ENCODE measurements at places on chromosomes 6 and 20.

- DNase-seq: no peak
Measured at GRCh38 chr20:2146080-2146867, 44.6 kb downstream of the STK35 start.

DNA sequence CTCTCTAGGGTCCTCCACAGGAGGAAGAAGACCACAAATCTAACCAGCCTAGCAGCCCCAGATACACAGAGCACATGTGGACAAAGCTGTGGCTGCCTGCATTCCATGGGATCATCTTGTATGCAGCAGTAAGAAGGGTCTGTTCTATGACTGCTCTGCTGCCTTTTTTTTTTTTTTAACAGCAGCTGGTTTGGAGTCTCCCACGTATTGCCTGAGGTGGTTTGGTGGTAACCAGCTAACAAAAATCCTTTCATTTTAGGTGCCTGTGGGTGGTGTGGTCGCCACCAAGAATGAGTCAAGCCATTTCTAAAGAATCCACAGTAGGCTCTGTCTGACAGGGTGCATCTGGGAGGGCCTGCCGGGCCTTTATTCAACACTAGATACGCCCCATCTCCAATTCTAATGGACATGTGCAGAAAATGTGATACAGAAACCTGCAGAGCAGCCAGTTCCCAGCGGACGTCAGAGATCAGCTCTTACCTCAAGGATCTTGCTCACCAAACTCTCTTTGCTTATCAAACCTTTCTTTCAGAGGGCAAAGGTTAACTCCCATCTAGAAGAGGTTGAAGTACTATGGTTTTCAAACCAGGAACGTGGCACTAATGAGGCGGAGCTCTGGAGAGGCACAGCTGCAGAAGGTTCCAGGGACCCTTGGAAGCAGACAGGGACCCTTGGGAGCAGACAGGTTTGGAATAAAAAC lies 32.0 kb downstream of the GNAS-AS1 start:
- no peak for DNase-seq

- no peak for DNase-seq
Measured at GRCh38 chr6:80523531-80523997, 417.1 kb downstream of the BCKDHB start.

- DNase-seq: no peak
Measured at GRCh38 chr6:16370943-16371342, 132.6 kb downstream of the GMPR start.

- no peak for DNase-seq
Measured at GRCh38 chr20:39222101-39222500, 260.0 kb downstream of the DHX35 start.

DNA sequence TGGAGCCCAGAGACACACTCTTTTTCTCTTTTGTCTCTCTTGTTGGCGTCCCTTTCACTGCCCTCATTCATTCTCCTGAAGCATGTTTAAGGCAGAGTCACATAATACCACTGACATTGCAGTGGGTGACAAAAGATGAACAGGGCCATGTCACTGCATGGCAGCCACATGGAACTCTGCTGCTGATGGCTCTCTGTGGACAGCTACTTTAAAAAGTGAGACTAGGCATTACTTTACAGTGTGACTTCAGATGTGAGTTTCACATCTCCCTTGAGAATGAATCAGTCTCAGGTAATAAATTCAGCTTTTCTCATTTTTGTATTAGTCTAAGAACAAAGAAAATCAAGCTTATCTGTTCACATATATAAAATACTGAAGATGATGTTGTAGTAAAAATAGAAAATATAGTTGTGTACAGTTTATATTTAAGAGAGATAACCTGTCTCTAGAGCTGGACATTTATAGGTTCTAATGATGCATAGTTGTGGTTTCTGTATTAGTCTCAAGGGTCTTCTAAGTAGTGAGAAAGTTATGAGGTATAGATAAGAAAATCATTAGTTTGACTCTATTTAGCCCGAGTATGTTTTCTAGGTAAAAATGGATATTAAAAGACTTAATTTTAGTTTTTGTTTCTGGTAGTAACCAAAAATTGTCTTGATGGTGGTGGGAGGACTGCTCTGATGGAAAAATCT lies 6.1 kb downstream of the MRS2 start:
- no peak for DNase-seq

- no peak for DNase-seq
Measured at GRCh38 chr6:139369568-139370282, 4.7 kb downstream of the CITED2 start.

DNA sequence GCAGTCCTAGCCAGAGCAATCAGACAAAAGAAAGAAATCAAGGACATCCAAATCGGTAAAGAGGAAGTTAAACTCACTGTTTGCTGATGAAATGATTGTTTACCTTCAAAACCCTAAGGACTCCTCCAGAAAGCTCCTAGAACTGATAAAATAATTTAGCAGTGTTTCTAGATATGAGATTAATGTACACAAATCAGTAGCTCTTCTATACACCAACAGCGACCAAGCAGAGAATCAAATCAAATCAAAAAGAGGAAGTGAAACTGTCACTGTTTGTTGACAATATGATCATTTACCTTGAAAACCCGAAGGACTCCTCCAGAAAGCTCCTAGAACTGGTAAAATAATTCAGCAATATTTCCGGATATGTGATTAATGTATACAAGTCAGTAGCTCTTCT lies 21.7 kb downstream of the SERPINB9 start:
- no peak for DNase-seq

DNA sequence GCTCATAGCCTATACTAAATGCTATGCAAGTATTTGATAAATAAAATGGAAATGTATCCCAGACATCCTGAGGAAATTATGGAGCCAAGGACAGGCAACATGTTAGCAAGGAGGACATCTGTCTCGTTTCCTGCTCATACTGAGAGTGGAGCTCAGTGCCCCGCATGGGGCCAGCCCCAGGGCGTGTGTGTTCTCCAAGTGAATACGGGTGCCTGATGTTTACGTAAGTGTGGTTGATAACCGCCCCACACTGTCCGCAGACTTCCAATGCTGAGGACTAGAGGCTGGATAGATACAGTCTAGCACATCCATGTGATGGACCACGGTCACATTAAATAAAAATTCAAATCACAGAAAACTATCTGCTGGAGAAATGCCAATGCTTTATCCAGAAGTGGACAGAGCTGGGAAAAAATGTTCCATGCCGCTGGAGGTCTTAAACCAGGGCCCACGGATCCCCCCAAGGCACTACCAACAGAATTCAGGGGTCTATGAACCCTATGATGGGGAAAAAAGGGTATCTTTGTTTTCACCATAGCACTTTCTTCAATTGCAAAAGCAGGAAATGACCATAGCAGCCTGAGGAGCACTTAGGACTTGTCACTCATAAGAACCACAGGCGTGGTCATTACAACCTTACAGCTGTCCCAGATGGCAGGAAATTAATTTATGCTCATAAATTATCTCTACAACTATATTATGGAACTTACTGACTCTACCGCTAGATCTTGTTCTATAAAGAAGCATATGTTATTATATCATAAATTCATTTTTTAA lies 24.9 kb downstream of the TGM2 start:
- no peak for DNase-seq

DNA sequence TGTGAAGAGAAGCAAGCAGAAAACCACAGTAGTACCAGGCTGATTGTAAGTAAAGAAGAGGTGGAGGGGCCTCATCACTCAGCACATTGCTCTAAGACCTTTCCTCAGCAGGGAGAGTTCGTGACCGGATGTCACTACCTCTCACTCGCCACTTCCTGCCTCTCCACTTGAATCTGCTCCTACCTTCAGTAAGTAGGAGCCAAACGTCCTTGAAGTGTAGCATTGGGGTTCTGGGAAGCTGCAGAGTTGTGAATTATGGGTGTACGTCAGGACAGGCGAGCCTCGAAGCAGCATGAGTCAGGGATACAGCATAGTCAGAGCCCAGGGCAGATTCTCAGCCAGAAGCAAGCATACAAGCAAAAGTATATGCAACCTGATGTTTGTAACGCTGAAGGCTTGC lies 224.9 kb downstream of the PHACTR1 start:
- DNase-seq: no peak

DNA sequence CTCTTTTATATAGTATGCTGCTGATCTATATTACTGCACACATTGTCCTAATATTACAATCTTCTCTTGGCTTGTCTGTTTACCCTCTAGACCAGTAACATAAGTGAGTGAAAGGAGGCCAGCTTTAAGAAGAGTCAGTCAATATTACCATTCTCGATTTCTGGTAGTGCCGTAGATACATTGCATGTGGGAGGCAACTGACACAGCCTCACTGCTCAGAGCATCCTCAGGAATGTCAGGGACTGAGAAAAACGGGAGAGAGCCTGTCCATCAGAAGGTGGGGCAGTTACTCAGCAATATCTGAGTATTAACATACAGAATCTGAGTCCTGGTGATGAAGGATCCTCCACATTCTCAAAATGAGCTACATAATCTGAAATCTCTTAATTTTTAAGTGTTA lies 259.9 kb downstream of the GJA1 start:
- no peak for DNase-seq
